ENCODE measurements at places on chromosomes 1 and 21.

- no peak for DNase-seq
Measured at GRCh38 chr1:199310708-199311107, 671.9 kb downstream of the PTPRC start.

- no peak for DNase-seq
Measured at GRCh38 chr1:79193211-79194079, 186.9 kb upstream of the ADGRL4 start.

GRCh38 chr1:154607106-154607608 is 829 bp downstream of the ADAR start:
- DNase-seq, result no peak

- no peak for DNase-seq
Measured at GRCh38 chr1:50416150-50416527, 7.1 kb downstream of the DMRTA2 start.

DNA sequence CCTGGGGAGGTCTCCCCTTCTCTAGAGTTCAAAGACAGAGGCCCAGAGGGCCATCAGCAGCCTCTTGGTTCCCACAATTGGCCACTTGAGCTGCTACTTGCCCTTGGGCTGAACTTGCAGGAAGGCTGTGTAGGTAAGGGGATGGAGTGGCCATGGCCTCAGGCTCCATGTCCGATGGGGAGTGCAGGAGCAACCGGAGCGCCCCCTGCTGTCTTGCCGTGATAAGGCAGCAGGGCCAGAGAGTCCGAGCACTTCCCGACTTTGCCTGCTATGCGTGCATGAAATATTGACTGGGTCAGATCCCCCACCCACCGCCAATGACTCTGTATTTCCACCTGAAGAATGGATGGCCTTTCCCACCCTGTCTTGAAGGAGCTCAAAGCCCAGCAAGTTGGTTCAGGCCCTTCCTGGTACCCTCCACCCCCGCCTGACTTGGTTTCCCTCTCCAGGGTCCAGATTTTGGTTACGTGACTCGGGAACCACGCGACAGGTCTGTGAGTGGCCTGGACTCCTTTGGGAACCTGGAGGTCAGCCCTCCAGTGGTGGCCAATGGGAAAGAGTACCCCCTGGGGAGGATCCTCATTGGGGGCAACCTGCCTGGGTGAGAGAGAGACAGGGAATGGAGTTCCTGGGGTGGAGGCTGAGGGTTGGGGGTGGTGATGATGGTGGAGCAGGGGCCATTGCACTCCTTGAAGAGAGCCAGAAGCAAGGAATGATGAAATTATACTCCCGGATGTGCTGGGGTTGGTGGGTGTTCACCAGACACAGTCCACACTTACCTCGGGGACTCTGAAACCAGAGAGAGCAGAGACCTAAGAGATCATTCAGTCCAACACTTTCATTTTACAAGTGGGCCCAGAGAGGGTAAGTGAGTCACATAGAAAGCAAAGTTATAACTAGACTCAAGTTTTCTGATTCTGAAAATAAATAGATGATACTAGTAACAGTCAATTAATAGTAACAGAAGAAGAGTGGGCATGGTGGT is 25.6 kb downstream of the PADI3 start:
- no peak for DNase-seq
